ENCODE measurements at places on chromosomes 11 and 22.
A peak's percentile ranks its signal among the peaks of the same experiment; 100 is the strongest.

DNA sequence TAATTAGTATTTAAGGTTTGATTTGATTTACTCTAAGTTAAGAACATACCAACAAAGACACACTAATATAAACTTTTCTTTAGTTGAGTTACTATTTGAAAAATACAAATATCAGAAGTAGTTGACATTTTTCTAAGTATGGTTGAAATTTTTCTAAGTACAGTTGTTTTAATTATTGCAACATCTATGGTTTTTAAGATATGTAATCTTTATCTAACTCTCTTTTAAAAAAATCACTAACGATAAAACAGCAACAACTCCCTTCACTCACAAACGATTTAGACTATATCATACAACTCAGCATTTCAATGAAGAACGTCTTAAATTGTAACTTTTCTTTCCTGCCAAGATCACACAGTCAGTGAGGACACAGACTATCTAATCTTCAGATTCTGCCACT, 2.0 kb downstream of the C2CD3 start:
- DNase-seq: no peak

DNA sequence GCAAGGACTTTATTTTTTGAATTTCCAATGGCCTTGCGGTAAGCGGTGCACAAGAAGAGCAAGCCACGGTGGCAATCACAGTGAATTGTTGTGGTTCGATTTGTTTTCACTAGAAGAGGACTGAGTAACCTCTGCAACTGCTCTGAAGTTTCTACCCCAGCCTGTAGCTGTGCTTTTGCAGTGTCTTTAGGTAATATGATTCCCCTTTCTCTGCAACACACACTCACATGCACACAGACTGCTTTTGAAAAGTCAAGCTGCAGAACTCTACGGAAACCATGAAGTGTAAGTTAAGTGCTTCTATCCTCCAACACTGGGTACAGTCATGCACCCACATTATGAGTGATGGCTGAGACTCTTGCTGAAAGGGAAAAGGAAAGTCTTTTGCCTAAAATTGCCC, 38.4 kb downstream of the CD44 start:
- DNase-seq: peak; percentile 59

- peak; percentile 15 for DNase-seq
Observed at GRCh38 chr22:41478891-41479521, 10.1 kb downstream of the ACO2 start.

DNA sequence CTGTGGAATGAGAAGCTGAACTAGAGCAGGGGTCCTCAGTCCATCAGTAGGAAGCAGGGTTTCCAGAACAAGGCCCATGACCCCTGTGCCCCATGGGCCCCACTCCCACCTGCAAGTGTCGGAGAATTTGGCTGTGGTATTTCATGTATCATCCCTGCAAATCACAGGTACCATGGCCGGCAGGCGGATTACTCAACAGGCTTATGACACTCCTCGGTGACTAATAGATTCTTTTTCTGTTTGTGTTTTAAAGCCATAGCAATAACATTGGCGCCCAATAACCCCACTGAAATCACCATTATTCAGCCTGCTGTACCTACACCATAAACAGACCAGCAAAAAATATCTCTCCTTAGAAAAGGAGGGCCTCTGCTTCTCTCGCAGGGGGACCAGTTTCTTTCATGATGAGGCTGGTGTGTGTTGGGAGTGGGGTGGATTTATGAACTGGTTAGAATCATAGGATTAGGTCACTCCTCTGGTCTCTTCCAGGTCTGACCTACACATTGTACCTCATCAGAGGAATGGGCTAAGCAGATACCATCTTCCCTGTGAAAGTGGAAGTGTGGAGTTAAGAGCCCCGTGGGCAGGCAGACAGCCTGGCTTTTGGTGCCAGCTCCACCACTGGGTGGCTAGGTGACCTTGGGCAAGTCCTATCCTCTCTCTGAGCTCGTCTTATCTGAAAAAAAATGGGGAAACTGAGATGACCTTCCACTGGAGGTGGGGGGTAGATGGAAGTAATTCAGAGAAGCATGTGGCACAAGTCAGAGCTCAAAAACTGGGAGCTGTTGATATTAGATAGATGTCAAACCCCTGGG, 60.2 kb upstream of the WNT11 start:
- DNase-seq: peak; percentile 10

DNA sequence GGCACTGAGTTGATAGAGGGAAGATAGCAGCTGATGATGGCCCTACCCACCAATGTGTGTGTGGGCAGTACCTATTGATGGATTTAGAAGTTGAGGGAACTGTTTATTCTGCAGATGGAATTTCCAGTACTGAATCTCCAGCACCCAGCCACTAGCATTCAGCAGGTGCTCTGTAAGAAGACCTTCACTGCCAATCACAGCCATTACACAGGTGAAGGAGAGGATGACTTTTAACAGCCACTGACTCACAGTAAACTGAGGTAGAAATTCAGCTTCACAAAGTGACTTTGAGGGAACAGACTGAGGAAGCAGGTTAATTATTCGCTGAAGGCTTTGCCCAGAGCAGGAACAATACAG, 107.8 kb downstream of the GGTLC2 start:
- no peak for DNase-seq

- DNase-seq: no peak
Observed at GRCh38 chr11:368414-369335, 624 bp upstream of the B4GALNT4 start.

- DNase-seq: no peak
Observed at GRCh38 chr22:23804781-23805291, 18.1 kb downstream of the SMARCB1 start.

All from activated CD4-positive, alpha-beta T cell treated with anti-CD3 and anti-CD28 coated beads for 48 hours (primary cell).